AG09309 (cell line): ENCODE measurements at places on chromosomes 3 and 15.
A peak's percentile ranks its signal among the peaks of the same experiment; 100 is the strongest.

GRCh38 chr3:88412346-88412745 lies 262.6 kb downstream of the C3orf38 start:
- DNase-seq = no peak

DNA sequence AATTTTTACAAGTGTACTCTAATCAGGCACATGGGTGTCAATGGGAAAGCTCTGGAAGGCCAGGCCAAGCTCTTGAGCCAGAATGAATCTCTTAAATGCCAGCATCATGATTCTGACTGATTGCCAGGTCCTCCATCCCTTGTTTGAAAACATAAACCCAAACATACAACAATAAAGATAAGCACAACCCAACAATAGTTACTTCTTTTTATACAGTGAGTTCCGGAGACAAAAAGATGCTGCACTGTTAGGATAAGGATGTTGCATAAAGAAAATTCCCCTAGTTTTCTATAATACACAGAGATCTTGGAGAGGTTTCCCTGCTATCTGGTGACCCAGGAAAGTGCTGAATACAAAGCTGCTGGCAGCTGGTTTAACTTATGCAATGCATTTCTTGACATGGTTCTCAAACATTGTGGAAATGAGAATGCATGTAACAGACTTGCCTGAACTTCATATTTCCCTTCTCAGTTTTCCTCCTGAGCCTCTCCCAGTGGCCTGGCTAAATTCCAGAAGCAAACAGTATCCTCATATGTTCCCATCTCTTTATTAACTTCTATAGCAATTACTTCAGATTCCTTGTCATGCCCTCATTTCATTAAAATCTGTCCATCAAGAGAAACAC lies 180.1 kb upstream of the PRICKLE2 start:
- no peak for DNase-seq

DNA sequence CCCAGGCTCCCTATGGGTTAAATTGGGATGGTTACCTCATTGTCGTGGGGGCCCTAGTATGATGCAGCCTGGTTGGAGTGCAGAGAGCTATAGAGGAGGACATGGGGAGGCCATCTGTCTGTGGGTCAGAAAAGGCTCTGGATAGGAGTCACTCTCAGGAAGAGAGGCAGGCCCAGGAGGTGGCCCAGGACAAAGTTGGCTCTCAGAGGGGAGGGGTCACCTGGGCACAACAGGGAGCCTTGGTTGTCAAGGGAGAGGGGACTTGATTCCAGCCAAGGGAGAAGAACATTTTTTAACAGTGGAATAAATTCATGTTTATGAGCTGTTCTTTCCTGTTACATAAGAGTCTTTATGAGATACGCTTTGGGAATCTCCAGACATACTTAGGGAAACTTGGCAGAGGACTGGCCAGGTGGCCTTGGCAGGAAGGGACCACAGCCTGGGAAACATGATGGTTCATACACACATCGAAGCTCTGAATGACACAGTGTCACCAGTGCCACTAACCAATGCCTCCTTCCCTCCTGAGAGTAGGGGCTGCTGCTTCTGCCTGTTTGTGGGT lies 27.5 kb upstream of the LCTL start:
- no peak for DNase-seq

DNA sequence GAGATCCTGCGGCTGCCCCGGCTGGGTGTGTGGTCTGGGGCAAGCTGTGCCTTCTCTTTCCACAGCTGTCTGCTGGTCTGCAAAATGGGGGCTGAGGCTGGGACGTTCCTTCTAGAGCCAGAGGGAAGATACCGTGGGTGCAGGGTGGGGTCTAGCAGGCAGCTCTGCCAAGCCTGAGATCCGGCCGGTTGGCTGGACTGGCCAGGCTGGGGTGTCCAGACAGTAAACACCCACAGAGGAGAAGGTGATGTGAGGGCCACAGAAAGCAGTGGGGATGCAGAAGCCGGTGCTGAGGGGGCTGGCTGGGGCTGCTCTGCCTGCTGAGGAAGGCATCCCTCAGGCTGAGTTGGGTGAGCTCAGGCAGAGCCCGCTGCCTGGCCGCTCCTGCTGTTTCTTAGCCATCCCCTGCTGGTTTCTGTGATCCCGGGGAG lies 46.1 kb downstream of the FBLN2 start:
- DNase-seq = no peak

- DNase-seq = no peak
Observed at GRCh38 chr3:19735111-19735510, 198.9 kb downstream of the EFHB start.

GRCh38 chr15:57114070-57114469 lies 195.6 kb downstream of the TCF12 start:
- DNase-seq = no peak

DNA sequence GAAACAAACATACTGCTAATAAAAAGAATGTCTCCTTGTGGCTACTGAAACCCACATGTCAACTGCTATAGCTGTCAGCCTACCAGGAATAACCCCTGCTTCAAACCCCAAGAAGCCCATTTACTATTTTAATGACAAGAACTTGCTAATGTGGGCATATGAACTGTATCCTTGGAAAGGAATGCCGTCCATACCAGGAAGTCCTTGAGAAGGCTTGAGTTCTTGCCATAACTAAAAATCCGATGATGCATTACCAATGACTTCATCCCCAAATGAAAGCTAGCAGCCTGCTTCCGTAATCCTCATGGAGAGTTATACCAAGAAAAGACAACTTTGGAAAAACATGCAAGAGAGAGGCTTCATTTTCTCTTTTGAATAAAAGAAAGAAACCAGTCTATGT lies 34.8 kb downstream of the MINDY4B start:
- no peak for DNase-seq

DNA sequence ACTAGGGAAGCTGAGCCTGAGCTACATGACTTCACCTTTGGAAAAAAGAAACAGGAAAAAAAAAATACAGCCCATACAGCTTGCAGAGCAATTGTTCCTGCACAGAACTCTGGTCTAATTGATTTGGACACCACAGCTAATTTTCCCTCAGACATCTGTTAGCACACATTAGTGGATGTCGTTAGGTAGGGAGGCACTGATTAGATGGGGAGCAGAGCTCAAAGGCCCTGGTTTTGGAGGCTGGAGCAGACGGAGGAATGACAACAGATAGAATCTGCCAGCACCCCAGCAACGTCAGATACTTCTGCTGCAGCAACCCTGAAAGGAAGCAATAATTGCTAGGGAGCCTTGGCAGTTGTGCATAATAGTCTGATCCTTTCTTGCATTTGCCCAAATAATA lies 398.9 kb downstream of the LSAMP start:
- DNase-seq = no peak

- no peak for DNase-seq
Observed at GRCh38 chr3:122268257-122269024, 56.6 kb upstream of the CSTA start.

GRCh38 chr15:85174521-85174920 lies 192.9 kb downstream of the PDE8A start:
- DNase-seq = no peak

GRCh38 chr15:36498401-36498800 lies 81.0 kb upstream of the CDIN1 start:
- DNase-seq = no peak

DNA sequence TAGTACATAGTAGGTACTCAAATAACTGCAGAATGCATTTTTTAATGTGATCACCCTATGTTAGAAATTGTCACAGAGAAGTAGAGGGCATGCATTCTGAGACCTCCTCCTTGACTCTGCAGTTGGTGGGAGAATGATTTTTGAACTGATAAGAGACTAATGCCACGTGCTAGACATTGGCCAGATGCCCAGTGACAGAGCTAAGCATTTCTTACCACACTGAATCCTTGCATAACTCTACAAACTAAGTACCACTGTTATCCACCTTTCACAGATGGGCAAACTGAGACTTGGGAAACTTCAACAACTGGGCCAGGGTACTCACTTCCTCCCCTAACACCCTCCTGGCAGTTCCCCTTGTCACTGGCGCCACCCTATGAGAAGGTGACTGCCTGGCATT lies 33.5 kb upstream of the SPATA12 start:
- no peak for DNase-seq

DNA sequence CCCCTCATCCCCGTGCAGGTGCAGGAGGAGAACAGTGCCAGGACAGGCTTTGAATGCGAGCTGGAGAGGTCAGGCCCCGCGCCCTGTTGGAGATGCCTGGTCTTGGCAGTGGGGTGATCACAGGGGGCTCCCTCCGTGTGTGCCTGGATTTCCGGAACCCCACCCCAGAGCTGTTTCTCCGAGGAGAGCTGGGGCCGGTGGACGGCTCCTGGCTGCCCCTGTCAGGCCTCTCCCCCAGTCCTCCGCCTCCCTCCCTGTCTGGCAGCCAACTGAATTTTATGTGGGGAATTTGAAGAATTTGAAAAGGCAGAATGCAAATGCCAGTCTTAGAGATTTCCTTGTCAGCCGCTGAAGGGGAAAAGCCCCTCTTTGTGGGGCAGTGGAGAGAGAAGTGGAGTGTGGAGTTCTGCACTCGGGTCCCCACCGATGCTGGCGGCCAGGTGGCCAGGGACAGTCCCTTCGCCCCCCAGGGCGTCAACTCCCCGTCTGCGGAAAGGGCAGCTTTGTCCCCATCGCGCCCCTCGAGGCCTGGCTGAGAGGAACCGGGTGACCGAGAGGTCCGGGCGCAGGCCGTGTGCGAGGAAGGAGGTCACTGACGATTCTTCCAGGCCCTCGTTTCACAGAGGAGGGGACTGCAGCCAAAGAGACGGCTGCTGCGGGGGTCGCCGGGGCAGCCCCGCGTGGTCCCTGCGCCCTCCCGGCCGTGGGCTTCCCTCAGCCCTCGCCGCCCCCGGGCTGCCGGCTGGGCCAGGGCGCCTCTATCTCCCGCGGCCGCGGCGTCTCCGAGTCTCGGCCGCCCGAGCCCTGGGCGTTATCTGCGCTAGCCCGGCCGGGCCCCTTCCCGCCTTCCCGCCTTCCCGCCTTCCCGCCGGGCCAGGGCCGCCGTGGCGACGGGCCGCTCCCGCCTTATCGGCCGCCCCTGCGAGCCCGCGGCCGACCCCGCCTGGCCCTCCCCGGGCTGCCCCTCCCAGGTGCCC lies 56.0 kb upstream of the LCTL start:
- DNase-seq = no peak

DNA sequence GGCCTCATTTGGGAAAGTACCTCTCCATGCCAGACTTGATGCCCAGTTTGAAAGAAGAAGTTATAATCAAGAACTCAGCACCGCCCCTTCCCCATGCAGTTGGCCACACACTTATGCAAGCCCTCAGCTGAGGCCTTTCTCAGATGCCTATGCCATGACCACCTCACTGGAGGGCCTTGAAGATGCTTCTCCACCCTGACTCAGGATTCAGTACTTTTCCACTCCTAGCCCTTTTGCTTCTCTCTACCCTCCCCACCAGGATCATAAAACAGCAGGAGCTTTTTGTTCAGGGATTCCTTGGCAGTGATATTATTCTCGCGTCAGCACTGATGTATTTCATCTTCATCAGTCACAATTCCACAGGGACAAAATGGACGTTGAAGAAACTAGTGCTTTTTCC lies 313.5 kb downstream of the PYDC2 start:
- DNase-seq = peak; percentile 90

GRCh38 chr3:143831994-143832393 lies 16.3 kb downstream of the SLC9A9 start:
- no peak for DNase-seq

- DNase-seq = no peak
Observed at GRCh38 chr3:125433611-125434041, 58.5 kb upstream of the ZNF148 start.

GRCh38 chr3:161672478-161672877 lies 175.9 kb downstream of the OTOL1 start:
- no peak for DNase-seq

DNA sequence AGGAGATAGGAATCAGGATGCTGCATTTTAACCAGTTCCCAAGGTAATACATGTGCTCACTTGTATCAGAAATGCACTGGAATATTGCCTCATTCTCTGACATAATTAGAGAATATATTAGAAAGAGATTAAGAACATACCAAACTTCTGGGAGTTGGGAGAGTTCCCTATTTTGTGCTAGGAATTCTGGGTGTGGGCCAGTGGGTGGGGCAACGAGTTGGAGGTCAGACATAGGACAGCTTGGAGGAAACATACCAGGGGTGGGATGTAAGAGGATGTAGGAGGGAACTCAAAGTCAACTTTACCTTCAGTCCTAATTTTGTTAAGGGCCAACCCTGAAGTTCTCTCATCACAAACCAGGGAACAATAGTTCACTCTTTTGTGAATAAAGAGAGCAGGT lies 83.6 kb downstream of the SLC7A14 start:
- DNase-seq = no peak

DNA sequence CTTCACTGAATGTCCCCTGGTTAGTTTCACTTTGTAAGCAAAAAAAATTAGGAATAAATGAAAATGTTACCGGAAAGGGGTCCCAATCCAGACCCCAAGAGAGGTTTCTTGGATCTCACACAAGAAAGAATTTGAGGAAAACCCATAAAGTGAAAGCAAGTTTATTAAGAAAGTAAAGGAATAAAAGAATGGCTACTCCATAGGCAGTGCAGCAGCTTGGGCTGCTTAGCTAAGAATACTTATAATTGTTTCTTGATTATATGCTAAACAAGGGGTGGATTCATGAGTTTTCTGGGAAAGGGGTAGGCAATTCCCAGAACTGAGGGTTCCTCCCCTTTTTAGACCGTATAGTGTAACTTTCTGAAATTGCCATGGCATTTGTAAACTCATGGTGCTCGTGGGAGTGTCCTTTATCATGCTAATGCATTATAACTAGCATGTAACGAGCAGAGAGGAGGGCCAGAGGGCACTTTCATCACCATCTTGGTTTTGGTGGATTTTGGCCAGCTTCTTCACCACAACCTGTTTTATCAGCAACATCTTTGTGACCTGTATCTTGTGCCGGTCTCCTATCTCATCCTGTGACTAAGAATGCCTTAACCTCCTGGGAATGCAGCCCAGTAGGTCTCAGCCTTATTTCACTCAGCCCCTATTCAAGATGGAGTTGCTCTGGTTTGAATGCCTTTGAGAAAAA lies 41.0 kb upstream of the CMSS1 start:
- DNase-seq = no peak

DNA sequence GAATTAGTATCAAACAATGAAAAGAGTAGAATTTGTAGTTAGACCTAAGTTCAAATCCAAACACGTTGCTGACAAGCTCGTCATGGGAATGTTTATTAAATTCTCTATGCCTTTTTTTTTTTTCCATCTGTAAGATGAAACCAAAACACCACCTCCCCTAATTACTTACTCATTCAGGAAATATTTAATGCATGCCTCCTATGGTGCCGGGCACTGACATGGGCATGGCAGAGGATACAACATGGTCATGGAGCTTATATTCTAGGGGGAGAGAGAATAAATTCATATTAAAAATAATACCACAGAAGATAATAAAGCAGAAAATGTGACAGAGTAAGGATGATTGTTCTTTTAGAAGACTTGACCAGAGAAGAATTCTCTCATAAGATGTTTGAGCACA lies 215.8 kb downstream of the RYR3 start:
- no peak for DNase-seq

DNA sequence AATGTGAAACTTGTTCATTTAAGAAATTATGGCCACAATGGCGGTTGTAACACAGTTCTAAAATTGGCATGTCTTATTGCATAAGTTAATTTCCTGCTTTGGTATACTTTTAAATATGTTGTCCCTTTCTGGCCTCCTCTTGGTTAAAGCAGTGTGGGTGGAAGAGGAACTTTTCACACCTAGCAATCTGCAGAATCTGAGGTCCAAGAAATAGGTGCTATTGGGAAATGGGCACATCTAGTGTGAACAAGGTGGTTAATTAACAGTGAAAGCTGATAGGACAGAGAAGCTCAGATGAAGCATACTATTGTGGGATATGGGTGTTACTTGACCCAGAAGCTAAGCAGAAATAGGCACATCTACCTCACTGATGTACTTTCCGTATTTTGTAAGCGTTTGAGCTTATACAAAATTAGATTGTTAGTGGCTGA lies 10.6 kb downstream of the CMC1 start:
- no peak for DNase-seq
